ENCODE measurements at places on chromosomes 6 and 20.

GRCh38 chr20:59958123-59958522, at the start of gene CDH26:
Gene CDH26, plus strand, starts transcription at chr20:59958423. Its CDS starts 304 bp downstream, at chr20:59958727.
- DNase-seq, result no peak

DNA sequence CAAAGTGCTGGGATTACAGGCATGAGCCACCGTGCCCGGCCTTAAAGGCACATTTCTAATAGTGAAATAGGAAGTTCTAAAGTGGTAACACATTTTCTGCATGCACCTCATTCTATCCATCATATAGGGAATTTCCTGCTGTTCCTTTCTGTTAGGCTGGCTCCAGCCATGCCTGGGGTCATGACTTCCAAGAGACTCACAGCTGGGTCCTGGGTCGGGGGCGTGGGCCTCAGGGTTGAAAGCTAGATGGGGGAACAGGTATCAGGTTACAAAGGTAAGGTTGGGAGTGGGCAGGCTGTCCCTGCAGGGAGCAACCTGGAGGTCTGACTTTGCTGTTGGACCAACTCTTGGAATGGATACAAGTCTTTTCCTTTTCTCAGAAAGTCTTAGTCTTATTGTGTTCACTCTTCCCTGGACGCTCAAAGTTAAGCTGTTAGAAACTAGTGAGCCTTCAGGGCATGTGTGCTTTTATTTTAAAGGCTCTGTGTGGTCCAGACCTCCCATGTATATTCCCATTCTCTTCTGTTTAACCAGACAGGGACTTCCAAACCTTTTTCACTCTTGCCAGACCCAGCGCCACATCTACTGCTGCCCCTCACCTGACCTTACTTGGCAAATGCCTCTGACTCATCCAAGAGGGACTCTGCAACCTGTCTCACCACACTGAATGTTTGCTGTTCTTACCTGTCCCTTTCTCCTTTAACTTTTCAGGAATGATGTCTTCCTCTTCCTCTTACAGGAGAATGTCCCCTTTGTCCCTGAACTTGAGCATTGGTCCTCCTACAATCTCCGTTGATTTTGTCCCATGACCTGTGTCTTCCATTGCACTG, 64.4 kb downstream of the TMEM170B start:
- no peak for DNase-seq

- DNase-seq, result no peak
Observed at GRCh38 chr6:55320696-55321086, 6.6 kb upstream of the GFRAL start.

- no peak for DNase-seq
Observed at GRCh38 chr20:15564981-15565380, 1008.3 kb downstream of the KIF16B start.

DNA sequence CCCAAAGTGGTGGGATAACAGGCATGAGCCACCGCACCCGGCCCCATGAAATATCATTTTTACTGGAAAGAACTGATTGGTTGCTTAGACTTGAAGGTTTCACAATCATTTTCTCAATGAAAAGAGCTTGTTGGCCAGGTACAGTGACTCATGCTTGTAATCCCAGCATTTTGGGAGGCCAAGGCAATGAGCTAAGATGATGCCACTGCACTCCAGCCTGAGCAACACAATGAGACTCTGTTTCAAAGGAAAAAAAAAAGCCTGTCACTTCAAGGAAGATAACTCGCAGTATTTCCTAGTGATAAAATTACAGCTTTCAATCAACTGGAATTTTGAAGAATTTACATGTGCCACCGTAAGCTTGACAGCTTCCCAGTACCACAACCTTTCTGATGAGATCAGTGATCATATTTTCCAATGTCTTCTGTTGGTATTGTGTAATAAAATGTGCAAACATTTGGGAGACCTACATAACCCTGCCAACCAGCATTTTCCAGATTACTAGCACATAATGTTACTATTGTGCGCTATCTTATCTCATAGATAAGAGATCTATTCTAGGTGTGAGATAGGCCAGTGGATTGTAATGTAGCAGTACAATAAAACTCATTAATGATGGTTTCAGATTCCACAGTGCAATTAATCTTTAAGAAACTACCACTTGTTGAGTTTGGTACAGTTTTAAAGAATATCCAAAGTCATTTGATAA, 7.2 kb downstream of the PNLDC1 start:
- no peak for DNase-seq

GRCh38 chr6:144171406-144171805, 21.1 kb downstream of the STX11 start:
- no peak for DNase-seq

DNA sequence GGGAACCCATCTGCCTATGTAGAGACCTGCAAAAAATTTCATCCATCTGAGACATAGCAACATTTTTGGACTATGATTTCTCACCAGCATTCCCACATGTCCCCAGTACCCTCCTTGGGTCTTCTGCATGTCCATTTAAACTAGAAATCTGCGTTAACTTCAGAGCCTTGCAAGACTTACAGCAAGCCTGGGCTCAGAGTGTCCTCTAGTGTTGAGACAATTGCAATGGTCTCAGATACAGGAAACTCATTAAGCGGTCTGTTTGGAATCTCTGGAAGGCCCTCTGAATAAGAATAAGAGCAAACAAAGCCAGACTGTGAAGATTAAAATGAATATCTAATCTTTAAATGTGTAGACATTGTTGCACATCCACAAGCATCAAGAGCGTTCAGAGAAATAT, 20.5 kb upstream of the PI3 start:
- DNase-seq, result no peak

- no peak for DNase-seq
Observed at GRCh38 chr20:6595704-6596103, 171.8 kb upstream of the BMP2 start.

- no peak for DNase-seq
Observed at GRCh38 chr6:96716221-96716620, 121.1 kb downstream of the GPR63 start.

DNA sequence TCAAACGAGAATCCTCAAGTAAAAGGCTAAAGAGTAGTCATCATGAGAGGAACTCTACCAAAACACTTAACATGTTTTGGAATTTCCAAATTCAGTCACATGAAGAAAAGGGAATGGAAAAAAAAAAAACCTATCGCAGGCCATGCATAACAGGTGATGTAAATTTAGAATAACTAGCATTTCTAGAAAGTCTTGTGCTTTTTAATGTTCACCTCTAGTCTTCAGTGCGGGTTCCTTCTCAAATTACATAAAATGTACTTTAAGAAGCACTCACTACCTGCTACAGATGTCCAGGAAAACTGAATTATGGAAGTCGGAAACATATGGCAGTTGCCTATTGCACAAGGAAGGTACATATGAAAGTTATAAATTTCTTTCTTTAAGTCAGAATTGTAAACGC, 6.1 kb upstream of the TBX18 start:
- DNase-seq, result no peak

DNA sequence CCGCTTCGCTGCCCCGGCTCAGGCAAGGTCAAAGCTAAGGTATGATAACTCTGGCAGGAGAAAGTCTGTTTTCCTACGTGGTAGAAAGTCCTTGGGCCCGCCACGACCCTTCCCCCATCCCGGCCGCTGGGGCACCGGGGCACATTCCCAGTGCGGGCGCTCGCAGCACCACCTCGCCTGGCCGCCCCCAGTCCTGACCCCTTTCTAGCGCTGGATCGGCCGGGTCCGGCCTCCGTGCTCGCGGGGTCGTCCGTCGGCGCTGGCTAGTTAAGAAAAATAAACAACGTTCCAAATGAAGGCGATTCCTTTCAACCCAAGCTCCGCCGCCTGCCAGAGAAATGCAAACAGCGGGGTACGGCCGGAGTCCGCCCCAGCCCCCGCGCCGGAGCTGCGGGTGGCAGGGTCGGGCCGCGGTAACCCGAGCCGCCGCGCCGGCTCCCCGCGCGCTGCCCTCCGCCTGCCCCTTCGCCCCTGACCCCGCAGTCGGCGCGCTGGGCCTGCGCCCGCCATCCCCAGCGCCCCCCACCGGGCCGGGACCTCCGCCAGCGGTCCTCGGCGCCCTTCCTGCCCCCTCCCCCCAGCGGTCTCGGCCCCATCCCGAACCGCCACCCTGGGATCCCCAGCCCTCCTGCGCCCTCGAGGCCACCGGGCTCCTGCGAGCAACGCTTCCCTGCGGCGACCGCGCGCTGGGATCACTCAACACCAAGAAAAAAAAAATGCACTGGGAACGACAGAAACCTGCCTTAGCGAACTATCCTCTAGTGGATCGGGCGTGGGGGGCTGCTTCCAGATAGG, 37.6 kb downstream of the NCR2 start:
- no peak for DNase-seq

GRCh38 chr20:51810155-51811041, 8.1 kb upstream of the SALL4 start:
- no peak for DNase-seq

DNA sequence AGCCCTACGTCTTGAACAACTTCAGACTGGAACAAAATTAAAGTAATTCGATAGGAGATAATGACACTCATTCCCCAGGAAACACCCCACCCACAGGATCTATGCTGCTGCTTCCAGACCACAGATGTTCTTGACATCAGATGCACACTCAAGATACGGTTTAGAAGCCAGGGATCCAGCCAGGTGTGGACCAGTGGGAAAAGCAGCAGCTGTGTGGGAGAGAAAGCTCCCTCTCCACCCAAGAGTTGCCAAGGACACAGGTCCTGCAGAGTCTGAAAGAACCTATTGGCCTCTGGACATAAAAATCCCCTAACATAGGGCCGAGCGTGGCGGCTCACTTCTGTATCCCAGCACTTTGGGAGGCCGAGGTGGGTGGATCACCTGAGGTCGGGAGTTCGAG, 91.7 kb upstream of the NFATC2 start:
- DNase-seq, result no peak

DNA sequence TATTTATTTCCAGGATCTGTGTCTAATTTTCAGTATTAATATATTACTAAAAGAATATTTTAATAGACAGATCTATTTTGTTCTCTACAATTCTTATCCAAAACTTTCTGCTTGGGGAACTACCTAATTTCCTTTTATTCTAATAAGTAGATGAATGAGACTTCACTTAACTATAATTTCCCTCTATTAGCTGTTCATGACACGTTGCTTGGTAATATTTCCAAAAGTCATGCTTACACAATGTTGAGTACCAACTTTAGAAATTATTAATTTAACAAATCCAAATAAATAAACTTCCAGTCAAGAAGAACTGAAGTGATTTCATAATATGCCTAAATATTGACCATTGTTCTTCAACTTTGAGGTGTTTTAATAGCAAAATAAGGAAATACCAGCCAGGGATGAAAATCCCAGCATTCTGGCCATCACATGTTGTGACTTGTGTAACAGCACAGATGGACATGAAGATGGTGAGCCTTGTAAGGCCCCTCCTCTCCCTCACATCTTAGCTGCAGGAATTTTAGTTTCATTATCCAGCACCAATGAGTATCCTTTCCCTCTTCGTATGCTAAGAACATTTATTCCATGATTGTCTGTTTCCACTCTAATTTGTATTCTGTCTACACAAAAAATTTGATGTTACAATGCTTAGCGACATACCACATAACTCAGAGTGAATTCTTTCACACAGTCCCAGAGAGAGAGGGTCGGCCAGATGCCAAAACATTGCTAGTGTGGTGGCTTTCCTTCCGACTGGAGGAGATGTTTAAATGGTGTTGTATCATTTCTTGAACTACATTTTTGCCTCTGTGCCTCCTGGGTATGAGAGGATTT, 137.5 kb downstream of the FOXA2 start:
- DNase-seq, result no peak

DNA sequence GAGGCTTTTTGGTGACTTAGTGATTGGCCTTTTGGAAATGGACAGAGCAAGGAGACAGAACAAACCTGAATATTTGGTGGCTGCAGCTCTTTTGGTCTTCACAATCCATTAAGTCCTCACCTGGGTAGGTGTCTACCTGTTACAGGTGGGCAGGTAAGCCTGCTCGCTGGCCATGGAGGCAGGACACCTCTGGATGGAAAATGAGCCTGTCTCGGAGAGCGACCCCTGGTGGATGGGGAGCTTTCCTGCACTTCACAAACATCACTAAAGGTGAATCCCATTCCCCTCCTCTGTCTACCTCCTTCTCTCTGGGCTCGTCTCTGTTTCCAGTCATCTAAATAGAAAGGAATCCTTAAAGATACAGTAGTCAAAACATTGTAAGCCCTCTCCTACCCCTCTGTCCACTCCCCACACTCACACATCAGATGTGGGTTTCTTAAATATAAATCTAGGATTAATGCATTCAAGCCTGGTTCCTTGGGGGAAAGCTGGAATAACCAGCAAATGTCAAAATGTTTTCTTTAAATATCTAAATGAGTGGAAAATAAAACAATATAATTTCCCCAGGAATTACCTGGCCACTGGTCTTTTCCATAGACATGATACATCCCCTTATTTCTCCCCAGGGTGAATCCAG, 304.9 kb downstream of the CDH26 start:
- DNase-seq, result peak; percentile 24
